ENCODE measurements at places on chromosomes 13 and 19.

DNA sequence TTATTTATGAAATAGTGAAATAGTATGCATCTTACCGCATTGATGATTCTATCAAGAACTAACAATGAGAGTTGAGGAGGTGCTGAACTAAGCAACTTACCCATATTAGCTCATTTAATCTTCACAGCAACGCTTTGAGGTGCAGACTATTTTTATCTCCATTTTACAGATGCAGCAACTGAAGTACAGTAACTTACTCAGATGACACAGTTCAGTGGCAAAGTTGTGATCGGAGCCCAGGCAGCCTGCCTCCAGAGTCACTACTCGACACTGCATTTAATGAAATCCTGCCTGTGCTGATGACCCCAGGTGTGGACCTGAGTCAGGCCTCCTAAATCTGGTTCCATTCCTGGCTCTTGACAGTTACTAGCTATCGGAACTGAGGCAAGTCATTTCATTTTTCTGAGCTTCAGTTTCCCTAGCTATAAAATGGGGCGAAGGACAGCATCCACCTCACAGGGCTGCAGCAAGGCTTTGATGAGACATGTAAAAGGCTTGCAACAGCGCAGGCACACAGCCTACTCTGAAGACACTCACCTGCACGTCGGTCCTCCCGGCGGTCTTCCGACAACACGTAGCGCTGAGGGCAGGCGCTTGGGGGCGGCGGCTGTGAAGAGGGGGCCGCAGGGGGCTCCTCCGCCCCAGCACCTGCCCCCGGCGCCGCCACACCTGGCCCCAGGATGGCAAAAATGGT lies 1.5 kb downstream of the MYPOP start:
- DNase-seq = no peak

GRCh38 chr19:9144920-9145319 lies 4.7 kb downstream of the ZNF317 start:
- DNase-seq = no peak

GRCh38 chr13:52925775-52926285 lies 77.4 kb upstream of the PCDH8 start:
- no peak for DNase-seq

DNA sequence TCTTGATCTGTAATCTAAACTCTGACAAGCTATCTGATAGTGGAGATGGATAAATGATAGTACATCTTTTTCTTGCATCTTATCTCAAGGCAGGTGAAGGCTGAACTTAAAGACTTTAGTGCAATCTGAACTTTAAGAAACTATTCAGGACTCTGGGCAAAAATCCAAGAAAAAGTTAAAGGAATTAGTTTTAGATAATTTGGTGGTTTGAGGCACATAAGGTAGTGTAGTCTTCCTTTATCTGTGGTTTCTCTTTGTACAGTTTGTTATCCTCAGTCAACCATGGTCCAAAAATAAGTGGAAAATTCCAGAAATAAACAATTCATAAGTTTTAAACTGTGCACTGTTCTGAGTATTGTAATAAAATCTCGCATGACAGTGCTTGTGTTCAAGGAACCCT lies 172.9 kb downstream of the UGGT2 start:
- DNase-seq = no peak

GRCh38 chr13:109779074-109779473 lies 7.3 kb downstream of the IRS2 start:
- no peak for DNase-seq

DNA sequence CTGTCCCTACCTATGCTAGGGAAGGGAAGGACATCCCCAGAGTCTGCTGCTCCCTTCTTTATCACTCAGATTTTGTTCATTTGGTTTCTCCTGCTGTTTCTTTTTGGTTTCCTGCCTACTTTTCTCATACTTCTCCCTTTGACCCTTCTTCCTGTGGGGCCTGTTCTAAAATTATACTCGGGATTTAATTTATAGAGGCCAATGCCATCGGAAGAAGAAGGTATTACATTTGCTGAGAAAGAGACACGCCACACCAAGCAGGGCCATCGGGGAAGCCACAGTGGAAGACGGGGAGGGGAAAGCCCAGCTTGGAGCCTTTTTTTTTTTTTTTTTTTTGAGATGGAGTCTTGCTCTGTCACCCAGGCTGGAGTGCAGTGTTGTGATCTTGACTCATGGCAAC lies 46.8 kb upstream of the FARP1 start:
- DNase-seq = no peak

DNA sequence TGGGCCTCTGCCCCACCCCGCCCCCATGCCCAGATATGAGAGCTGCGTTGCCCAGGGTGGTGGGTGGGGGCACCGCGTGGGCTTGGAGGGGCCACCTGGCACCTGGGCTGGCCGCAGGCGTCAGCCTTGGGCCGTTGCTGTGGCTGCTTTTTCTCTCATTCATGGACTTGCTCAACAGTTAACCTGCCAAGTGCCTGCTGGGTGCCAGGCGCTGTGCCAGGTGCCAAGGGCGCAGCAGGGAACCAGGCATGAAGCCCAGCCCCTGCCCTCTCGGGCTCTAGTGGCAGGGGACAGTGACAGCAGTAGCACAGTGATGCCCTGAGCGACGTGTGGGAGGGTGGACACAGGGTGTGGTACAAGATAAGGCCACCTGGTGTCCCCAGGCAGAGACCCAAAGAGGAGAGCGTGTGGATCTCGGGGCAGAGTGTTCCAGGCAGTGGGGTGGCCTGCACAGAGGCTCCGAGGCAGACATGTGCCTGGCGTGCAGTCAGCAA lies 28.1 kb downstream of the DHX34 start:
- DNase-seq = no peak

GRCh38 chr13:99506634-99507033 lies 5.4 kb downstream of the TM9SF2 start:
- no peak for DNase-seq

DNA sequence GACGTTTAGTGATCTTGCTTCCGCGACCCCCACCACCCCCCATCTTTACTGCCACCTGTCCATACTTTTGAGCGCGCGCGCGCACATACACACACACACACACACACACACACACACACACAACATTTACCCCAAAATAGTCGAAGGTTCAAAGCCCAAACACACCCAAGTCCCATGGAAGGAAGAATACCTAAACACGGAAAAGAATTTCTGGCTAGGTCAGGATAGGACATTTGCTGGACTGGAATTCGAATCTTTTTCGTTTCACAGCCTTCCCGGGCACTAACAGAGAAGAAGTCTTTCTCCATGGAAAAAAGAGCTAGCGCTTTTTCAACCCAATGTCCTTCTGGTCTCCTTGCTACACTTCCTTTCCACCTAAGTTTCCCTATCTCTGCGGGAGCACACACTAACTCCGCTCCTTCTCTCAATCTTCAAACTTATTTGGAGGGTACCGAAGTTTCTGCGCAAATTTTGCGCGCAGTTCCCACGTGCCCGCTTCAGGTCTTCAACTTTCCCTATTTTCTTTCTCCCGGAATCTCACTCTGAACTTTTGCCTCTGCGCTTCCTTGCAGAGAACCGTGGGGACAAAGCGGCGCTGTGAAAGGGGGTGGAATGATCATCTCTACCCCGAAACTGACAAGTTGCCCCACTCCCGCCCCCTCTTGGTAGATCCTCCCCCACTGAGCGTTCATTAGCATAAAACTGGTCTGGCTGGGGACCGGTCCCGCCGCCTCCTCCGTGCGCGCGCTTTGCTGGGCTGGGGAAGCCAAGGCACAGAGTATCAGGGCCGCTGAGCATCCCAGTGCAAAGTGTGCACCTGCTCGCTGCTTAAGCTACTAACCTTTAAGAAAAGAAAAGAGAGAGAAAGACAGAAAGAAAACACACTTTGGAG lies 2.7 kb downstream of the DACH1 start:
- peak; percentile 3 for DNase-seq

- peak; percentile 99 for DNase-seq
These were observed at the start of gene DMWD for GRCh38 chr19:45792470-45793177. DMWD (minus strand) TSS chr19:45792845; CDS start chr19:45792756, 89 bp downstream.

- DNase-seq = no peak
These were observed 235.1 kb downstream of the NALCN start for GRCh38 chr13:101181076-101181685.

DNA sequence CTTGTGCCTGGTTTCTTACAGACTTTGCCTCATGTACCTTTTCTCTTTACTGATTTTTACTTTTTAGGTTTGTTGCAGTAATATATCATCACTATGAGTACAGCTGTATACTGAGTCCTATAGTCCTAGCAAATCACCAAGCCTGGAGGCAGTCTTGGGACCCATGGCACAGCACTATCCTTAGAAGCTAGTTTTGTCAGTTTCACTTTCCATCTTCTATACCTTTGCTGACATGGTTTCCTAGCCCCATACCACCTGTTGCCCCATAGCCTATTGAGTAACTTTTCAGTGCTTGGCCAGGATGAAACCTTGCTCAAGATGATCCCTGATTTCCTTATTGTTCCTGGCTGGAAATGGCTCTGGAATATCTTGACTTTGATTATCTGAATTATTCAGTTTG lies 826.4 kb downstream of the GPC5 start:
- DNase-seq = peak; percentile 9

DNA sequence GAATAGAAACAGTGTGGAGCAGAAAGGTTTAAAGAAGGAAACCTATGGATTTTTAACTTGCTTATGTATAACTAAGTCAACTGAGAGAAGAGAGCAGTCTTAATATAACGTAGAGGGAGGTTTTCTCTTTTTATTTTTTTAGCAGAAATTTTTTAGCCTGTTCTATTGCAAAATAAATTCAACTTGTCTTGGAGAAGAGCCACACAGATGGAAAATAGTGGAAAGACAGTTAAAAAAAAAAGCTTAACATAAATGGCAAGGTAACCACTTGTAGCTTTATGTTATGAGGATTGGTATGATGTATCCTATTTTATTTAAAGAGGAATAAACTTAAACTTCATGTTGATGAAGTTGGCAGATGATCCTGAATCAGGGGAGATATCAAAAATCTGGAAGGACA lies 312.4 kb downstream of the SHISA2 start:
- DNase-seq = no peak

DNA sequence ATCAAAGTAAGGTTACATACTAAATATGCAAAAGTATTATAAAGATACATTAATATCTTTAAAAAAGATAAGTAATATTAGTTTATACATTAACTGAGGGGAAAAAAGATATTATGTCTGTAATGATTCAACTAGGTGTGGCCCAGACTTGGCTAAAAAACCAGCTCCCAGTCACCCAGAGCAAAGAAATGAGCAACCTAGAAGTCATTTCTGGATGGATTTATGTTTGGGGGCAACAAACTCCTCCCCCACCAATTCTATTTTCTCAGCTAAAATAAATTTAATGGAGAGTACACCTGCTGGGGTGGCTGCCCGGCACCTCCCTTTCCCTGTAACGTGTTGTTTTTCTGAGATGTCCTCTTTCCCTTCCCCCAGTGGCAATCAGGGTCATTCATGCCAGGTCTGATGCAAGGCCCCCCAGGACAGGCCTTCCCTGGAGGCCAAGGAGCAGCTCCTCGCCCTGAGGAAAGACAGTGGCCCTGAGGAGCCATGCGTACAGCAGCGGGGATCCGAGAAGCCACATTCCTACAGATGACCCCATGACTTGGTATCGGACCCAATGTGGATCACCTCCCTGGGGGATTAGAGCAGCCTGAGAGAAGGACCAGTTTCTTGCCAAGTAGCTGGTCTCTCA lies 78.6 kb upstream of the DOCK9 start:
- DNase-seq = peak; percentile 63

DNA sequence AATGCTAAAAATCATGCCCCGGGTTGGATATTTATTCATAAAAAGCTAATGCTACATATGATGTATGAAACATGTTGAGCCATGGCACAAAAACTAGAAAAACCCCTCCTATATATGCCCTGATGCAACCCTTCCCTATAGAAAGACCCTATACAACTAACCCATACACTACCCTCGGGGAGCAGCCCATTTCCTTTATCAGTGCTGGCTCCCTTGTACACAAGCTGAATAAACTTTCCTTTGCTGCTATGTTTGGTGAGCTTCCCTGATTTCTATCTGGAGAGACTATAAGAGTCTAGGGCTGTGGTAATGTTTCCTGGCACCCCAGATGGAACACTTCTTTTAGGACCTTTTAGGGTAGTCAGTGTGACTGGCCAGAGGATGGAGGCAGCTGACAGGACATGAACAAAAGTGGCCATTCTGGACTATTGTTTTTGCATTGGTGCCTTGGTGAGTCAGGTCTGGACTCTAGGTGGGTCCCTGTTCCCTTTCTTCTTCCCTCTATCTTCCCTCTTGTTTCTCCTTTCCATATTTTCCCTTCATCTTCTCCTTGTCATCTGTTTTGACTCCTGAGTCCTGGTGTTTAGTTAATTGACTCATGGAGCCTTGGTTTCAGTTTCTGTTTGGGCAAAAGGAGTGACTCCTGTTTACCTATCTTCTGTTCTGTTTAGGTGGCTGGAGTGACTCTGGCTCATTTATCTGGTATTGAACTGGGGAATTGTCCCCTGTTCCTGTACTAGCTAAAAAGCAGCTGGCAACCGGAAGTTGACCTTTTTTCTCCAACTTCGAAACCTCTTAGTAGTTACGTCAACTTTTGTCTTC lies 1321.8 kb upstream of the PCDH9 start:
- no peak for DNase-seq

DNA sequence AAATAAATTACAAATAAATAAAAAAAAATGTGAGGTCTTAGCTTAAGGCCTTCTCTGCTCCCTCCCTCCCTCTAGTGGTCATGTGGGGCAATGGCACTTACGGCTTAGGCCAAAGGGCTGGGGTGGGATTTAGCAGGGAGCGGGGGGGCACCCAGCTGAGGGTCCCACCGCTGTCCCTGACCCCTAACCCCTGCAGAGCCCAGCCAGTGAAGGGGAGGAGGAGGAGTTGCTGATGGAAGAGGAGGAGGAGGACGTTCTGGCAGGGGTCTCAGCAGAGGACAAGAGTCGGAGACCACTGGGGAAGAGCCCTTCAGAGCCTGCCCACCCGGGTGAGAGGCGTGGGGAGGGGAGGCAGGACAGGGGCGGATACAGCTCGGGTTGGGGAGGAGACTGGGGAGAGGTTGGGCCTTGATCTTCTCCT lies 9.3 kb downstream of the MPND start:
- DNase-seq = peak; percentile 82

- DNase-seq = no peak
These were observed 61.1 kb downstream of the MIPEP start for GRCh38 chr13:23828086-23828485.

GRCh38 chr13:103031332-103031873 lies 34.8 kb downstream of the SLC10A2 start:
- no peak for DNase-seq

DNA sequence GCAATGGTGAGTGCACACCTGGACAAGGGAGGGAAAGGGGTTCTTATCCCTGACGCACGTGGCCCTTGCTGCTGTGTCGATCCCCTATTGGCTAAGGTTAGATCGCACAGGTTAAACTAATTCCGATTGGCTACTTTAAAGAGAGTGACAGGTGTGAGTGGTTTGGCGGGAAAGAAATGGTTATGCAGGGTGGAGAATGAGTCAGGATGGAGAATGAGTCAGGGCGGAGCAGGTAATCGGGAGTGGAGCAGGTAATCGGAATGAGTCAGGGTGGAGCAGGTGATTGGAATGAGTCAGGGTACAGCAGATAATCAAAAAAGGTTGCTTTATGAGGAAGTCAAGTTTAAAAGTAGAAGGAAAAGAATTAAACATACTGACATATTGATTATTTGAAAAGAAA lies 24.4 kb upstream of the SIAH3 start:
- no peak for DNase-seq

DNA sequence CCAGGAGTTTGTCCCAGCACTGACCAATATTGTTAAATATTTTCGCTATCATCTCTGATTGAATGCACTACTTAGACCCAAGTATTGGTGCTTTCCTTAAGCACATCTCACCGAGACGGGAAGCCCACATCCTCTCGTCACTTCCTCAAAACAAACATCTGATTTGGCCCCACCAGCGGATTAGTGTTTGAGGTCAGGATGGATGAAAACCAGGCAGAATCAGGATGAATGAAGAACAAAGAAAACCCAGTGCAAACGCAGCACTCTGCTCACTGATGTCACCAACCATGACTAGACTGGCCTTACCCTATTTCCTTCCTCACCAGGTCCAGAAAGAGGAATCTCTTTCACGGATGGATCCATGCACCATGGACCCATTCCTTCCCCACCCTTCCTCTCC lies 6.0 kb downstream of the PLAUR start:
- DNase-seq = no peak

Data from cardiac fibroblast (primary cell).